GM19239 (cell line): ENCODE measurements at places on chromosomes 7 and 10.

- DNase-seq, result no peak
Measured at GRCh38 chr10:113498997-113499396, 53.9 kb upstream of the HABP2 start.

- no peak for DNase-seq
Measured at GRCh38 chr7:25954395-25954794, 197.6 kb upstream of the NFE2L3 start.

GRCh38 chr7:105854498-105854897 lies 21.9 kb downstream of the ATXN7L1 start:
- DNase-seq, result no peak

DNA sequence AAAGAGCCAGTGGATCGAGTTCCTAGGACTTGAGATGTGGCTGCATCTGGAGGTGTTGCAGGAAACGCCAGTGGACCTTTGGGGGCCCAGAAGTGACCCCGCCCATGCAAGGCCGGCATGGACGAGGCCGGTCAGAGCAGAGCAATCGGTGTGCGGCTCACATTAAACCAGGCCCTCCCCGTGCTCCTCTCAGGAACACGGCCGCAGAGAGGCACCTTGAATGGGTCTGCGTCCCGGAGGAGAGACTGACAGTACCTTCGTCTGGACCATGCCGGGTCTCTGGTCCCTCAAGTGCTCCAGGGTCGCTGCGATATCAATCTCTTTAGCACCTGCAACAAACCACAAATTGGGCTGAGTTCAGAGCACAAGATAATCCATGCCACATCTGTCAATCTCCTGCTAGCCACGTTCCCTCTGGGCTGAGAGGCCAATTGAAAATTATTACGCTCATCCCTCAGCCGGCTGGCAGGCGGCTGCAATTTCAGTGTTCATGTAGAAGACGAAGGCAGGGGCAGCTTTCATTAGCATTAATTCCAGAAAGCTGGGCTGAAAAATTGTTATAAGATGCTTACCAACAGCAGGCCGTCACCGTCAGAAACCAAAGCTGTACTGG lies 212.0 kb downstream of the DNAJB6 start:
- no peak for DNase-seq

DNA sequence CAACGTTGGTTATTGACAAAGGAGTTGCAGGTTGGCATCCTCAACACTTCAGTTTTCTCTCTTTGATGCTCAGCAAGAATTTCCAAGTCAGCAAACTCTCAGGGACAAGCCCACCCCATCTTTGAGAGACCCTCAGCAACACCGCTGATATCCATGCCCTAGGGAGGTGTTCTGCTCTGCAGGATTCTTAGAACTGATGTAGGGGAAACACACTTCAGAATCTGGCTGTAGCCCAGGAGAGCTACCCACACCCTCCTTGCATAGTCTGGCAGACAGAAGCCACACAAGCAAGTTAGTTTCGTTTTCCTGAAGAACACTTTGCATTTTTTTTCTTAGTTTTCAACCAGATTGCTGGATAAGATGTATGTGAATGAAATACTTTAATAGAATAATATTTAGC lies 822 bp downstream of the SAMD9L start:
- peak; percentile 36 for DNase-seq

- no peak for DNase-seq
Measured at GRCh38 chr7:72444026-72444776, 32.1 kb upstream of the CALN1 start.

GRCh38 chr10:48399056-48399541 lies 92.6 kb downstream of the MAPK8 start:
- no peak for DNase-seq

- no peak for DNase-seq
Measured at GRCh38 chr10:83764666-83765065, 374.6 kb upstream of the GHITM start.

DNA sequence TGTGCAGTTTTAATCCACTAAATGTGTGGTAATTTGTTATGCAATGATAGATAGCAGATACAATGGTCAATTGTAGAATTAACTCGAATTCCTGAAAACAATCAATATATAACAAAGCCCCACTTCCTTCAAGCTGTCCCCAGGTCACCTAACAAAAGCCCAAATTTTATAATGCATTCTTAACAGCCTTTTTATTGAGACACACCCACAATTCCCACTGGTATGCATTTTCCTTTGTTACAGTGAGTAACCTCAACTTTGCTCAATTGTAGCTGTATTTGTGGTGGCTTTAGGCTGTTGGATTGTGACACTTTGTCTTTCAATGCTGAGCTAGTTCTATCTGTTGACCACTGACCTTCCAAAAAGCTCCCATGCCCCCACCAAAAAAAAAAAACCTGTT lies 279.8 kb upstream of the CACNA2D1 start:
- no peak for DNase-seq

- DNase-seq, result no peak
Measured at GRCh38 chr7:140537750-140538482, 58.6 kb upstream of the MKRN1 start.
